Tongue (tissue), 3 donors: ENCODE measurements at places on chromosomes 4 and X.

DNA sequence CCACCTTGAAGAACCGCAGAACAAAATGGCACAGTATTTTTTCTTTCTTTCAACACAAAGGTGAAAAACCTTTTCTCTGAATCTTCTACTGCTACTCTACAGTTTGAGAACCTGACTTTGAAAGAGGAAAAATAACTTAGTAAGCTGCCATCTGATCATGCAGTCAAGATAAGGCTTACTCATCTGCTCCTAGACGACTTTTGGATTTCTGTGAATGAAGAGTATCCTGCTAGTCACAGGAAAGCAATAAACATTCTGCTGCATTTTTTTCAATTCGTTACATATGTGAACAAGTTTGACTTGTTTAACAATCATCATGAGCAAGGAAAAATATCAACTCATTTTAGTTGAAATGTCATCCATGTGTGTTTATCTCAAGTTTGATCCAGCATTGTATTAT, 25.2 kb downstream of the TIGD2 start:
- no peak for DNase-seq

DNA sequence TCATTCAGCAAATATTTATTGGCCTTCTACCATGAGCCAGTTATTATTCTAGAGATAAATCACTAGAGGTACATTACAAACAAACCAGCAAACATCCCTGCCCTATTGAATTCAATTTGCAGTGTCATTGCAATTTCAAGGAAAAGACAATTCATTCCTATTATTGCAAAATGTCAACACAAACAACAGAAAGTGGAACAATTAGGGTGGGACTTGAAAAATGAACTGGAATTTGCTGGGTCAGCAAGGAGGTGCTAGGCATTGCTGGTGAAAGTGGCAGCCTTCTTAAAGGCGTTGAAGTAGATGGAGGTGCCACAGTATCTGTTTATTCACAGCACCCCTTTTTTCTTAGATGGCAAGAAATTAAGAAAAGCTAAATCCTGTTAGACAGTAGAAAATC, 224.0 kb upstream of the BMP3 start:
- no peak for DNase-seq

- DNase-seq: no peak
Measured at GRCh38 chr4:112968451-112969159, 80.8 kb upstream of the ANK2 start.

DNA sequence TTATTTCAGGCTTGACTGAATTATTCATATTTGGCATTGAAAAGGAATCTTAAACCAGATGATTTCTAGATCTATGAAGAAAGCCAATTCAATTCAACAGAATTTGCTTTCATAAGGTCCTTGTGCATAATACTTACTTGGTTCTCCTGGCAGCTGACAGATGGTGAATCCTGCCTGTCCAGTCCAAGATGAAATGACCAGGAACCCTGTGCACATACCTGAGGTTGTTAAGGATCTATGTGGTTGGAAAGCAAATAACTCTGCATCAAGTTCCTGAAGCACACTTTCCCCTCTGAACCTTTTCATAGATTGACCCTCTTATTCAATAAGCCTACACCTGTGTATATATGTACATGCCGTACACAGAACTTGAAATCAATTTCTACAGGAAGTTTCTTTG, 562.7 kb downstream of the PPARGC1A start:
- DNase-seq: no peak

DNA sequence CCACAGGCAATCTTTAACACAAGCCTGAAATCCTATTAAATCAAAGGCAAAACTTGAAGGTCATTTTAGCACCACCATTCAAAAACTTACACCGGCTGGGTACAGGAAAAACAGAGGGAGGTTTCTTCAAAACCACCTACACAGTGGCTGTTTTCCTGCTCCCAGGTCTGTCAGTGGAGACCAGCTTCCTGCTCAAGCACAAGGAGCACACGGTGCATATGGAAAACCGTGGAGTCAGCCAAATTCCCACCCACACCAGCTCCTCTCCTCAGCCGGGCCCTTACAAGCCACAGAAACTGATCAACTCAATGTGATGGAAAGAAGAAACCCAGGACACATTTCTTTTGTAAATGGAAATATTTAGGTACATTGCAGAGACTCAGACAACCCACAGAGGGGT, 14.3 kb upstream of the FAM241A start:
- DNase-seq: peak; percentile 61

DNA sequence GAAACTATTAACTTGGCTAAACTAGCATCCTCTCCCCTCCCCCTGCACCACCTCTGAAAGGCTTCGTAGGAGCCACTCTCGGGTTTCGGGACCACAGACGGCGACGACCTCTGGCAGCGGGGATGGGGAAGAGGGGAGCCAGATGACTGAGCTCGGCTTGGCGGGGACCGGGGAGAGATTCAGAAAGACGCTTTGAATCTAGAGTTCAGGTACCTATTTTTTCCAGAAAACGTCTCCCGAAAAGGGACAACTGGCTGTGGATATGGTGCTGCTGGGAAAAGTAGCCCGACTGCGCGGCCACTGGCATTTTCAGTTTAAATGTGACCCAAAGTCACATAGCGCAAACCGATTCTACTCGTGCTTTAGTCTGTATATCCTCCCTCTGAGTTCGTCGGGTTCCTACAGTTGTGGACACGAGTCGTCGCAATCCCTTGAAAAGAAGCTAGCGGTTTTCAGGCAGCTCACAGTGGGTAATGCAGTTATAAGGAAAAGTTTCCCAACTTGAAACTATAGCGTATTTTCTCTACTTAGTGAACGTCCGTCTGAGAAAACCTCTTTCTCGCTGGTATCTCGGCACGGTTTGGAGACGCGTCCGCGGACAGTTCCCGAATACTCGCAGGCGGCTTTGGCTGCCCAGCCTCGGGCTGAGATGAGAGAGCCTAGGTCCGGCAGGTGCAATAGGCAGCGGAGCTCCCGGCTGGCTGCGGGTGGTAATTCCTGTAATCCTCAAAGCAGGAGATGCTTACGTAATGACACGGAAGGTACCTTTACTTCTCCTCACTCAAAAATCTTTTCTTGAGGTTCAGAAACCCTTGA, 1.3 kb downstream of the PARM1 start:
- peak; percentile 71 for DNase-seq

GRCh38 chr4:7197910-7198309, 5.6 kb downstream of the SORCS2 start:
- no peak for DNase-seq
